ENCODE measurements at places on chromosomes 4 and X.

DNA sequence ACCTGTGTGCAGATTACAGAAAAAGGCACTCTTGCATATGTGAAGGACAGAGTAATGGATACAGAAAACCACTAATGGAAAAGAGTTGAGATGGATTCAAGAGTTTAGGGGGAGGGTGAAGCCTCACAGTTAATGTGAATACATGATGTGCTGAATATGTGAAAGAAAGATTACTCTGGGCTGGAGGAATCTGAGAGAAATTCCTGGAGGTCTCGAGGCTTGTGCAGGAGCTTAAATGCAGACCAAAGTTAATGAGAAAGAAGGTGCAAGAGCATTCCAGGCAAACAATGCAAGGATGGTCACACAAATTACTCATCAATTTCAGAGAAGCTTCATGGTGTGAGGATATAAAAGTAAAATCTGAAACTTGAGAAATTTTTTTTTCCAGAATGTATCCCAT lies 768.8 kb downstream of the STPG2 start:
- DNase-seq = no peak

DNA sequence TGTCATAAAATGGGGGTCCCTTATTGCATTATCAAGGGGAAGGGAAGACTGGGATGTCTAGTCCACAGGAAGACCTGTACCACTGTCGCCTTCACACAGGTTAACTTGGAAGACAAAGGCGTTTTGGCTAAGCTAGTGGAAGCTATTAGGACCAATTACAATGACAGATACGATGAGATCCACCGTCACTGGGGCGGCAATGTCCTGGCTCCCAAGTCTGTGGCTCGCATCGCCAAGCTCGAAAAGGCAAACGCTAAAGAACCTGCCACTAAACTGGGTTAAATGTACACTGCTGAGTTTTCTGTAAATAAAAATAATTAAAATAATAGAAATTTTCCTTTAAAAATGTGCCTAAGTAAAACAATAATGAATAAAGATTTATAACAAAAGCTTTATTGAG lies 30.6 kb downstream of the AASDH start:
- DNase-seq = no peak

DNA sequence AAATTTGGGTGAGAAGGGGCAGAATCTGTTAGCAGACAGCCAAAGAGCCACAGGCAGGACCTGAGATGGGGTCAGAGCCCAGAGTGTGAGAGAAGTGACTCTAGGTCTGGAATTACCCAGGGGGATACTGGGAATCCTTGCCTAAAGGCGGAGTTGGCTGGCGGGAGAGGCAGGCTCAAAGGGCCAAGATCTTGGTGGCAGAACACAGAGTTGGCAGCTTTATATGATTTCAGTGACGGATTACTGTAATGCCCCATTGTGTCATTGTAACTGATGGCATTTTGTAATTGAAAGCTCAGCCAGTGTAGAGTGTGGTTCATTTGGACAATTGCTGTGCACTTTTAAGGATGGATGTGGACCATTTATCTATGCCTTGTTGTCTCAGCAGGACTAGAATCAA lies 77.3 kb downstream of the SMIM20 start:
- no peak for DNase-seq

GRCh38 chrX:9730078-9730477 lies 35.6 kb downstream of the GPR143 start:
- no peak for DNase-seq

DNA sequence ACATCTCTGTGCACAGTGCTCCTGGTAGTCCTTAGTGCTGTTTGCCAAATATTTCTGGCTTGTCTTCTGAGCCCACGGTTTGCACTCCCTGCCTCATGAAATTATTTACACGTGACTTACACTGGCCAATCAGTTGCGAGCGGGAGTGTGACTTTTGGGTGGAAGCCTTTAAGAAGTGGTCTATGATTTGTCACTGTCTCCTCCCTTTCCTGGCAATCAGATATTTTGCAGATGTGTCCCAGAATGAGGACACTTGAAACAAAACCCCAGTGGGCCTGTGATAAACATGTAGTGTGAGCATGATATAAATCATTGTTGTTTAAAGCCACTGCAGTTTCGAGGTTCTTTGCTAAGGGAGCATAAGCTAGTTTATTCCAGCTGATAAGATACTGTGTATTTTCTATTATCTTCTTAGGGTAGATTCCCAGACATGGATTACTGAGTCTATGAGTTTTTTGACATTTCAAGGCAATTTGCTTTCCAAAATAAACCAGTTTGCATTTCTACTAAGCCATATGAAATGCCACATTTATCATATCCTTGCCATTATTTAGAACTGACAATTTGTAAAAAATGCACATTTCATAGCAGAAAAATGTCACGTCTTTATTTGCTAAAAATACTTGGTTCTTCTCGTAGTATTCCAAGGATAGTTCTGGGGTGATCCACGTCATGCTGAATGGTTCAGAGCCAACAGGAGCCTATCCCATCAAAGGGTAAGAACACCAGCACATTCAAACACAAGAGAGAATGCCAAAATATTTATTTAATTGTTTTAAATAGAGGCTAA lies 12.0 kb downstream of the BST1 start:
- peak; percentile 53 for DNase-seq

- DNase-seq = peak; percentile 33
These were observed 52.9 kb upstream of the TRPC5OS start for GRCh38 chrX:111823128-111823527.

DNA sequence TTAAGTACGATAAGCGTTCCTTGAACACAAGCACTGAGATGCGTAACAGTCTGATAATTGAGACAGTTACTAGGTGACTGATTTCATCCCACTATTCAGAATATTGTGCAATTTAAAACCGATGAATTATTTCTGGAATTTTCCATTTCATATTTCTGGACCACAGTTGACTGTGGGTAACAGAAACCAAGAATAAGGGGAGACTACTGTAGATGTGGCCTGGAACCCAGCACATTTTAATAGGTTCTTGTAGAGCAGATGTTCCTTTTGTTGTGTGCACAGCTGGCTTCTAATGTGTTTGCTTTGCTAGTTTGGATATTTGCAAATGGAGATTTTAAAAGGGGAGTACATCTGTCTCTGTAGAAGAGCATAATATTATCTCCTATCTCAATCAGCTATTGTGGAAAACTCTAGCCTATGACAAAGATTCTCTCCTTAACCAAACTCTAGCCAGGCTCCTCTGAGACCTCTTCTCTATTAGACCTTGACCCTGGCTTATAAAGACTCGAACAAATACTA lies 16.4 kb downstream of the NAAA start:
- DNase-seq = no peak

DNA sequence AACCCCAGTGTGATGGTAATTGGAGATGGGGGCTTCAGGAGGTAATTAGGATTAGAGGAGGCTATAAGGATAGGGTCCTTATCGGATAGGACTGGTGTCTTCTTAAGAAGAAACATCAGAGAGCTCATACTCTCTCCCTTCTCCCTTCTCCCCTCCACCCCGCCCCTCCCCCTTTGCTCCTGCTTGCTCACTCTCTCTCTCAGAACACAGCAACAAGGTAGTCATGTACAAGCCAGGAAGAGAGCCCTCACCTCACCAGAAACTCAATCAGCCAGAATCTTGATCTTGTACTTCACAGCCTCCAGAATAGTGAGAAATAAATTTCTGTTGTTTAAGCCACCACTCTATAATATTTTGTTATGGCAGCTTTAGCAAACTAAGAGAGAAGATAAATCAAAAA lies 4.5 kb downstream of the DDX60L start:
- DNase-seq = no peak
